ENCODE measurements at places on chromosomes 11 and 22. TPM values are rescaled to one million over a fixed set of nuclear protein-coding genes. Genes with fewer than 3 reads are reported as not detected.

Gene OR8B8
- not detected for polyA plus RNA-seq

Gene FGF19
- 0.67 TPM for polyA plus RNA-seq

Gene INCENP
- polyA plus RNA-seq = 51.0 TPM

Gene OR5B21
- polyA plus RNA-seq = not detected

Gene RBX1
- 71.4 TPM for polyA plus RNA-seq

Gene MYBPC3
- polyA plus RNA-seq = 0.13 TPM

Gene ARHGEF17
- 94.4 TPM for polyA plus RNA-seq

Gene OR8G5
- not detected for polyA plus RNA-seq

Gene ROM1
- polyA plus RNA-seq = 3.5 TPM

Gene SCGB2A2
- not detected for polyA plus RNA-seq

Gene C11orf91
- polyA plus RNA-seq = not detected

Gene HBE1
- polyA plus RNA-seq = 10.4 TPM

Gene MMP8
- polyA plus RNA-seq = not detected

Gene SERHL2
- polyA plus RNA-seq = 8.2 TPM

Gene CPT1B
- 15.9 TPM for polyA plus RNA-seq

Gene PVALB
- 5.9 TPM for polyA plus RNA-seq

Gene CSRP3
- polyA plus RNA-seq = not detected

Gene HEPN1
- polyA plus RNA-seq = 1.7 TPM

Gene TRAF6
- 19.2 TPM for polyA plus RNA-seq

Gene OR5A1
- polyA plus RNA-seq = 0.03 TPM

Gene VSIG10L2
- not detected for polyA plus RNA-seq

Gene OR52N4
- not detected for polyA plus RNA-seq

Gene UBQLNL
- 1.4 TPM for polyA plus RNA-seq

Gene LARGE2
- 23.3 TPM for polyA plus RNA-seq

Gene OR8D1
- polyA plus RNA-seq = not detected

Gene DYNC2H1
- polyA plus RNA-seq = 48.0 TPM

Gene TMEM191C
- 1.8 TPM for polyA plus RNA-seq

Gene ST14
- 23.5 TPM for polyA plus RNA-seq

Gene CDCA5
- 23.1 TPM for polyA plus RNA-seq

Gene GLB1L3
- 1.9 TPM for polyA plus RNA-seq

Gene RIMBP3C
- polyA plus RNA-seq = 0.20 TPM

Gene BBOX1
- 58.8 TPM for polyA plus RNA-seq

Gene ROBO4
- 15.7 TPM for polyA plus RNA-seq

Gene GPHA2
- polyA plus RNA-seq = 2.6 TPM

Gene IFITM10
- polyA plus RNA-seq = 0.22 TPM

Gene CCT8L2
- not detected for polyA plus RNA-seq

Gene TMEM258
- polyA plus RNA-seq = 161 TPM

Gene DUSP8
- 3.2 TPM for polyA plus RNA-seq

Gene CNGA4
- polyA plus RNA-seq = 1.1 TPM

Gene GAL
- 0.23 TPM for polyA plus RNA-seq

Gene PICALM
- 334 TPM for polyA plus RNA-seq

Gene SLC25A45
- polyA plus RNA-seq = 7.2 TPM

Gene RAB36
- 19.2 TPM for polyA plus RNA-seq

Gene OR51I1
- polyA plus RNA-seq = not detected

Gene CD3E
- polyA plus RNA-seq = 0.22 TPM

Gene PGA5
- 0.37 TPM for polyA plus RNA-seq

Gene MS4A6E
- polyA plus RNA-seq = not detected

Gene TTC36
- polyA plus RNA-seq = 1.3 TPM

Gene CARD10
- polyA plus RNA-seq = 20.3 TPM

Gene LARGE1
- 28.2 TPM for polyA plus RNA-seq

Gene ESAM
- polyA plus RNA-seq = 55.2 TPM

Gene RBM4
- 258 TPM for polyA plus RNA-seq

Gene KDM2A
- 87.2 TPM for polyA plus RNA-seq

Gene CASP12
- 0.65 TPM for polyA plus RNA-seq

Gene PATE4
- polyA plus RNA-seq = 0.20 TPM

Gene C11orf21
- polyA plus RNA-seq = 0.43 TPM

All from left kidney (tissue), 8 donors.